Stimulated activated CD8-positive, alpha-beta memory T cell treated with anti-CD3 and anti-CD28 coated beads, Interleukin-7, amount 100 ng/mL, for 4 hours (primary cell): ENCODE measurements at places on chromosomes 3 and 15.

GRCh38 chr3:121493431-121493830 lies 52.4 kb downstream of the POLQ start:
- DNase-seq = no peak

- DNase-seq = no peak
Measured at GRCh38 chr3:155995525-155996370, 124.6 kb upstream of the KCNAB1 start.

- DNase-seq = no peak
Measured at GRCh38 chr3:12926660-12927059, 85.3 kb upstream of the RPL32 start.

- DNase-seq = peak; percentile 60
Measured at GRCh38 chr15:63610209-63610841, 13.1 kb downstream of the FBXL22 start.

DNA sequence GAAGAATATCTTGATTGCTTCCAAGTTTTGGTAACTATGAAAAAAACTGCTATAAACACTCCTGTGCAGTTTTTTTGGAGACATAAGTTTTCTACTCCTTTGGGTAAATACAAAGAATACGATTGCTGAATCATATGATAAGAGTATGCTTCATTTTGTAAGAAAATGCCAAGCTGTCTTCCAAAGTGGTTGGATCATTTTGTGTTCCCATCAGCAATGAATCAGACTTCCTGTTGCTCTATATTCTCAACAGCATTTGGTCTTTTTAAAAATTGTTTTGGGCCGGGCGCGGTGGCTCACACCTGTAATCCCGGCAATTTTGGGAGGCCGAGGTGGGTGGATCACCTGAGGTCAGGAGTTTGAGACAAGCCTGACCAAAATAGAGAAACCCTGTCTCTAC lies 14.5 kb downstream of the BTD start:
- no peak for DNase-seq

DNA sequence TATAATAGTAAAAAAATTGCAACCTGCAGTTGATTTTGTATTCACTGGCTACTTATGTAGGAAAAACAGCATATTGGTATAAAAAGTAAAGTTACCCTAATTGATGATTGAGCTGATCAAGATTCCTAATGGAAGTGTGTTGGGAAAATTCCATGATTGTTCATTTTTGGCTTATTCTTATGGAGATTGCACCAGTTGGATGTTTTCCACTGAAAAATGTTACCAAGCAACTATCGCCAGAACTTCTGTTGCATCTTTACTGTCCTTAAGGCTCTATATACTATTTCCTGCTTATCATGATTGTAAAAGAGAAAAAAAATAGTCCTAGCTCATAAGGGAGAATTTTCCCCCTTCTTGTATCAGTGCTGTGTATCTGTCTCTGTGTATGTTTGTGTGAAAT lies 48.6 kb downstream of the SLC25A26 start:
- no peak for DNase-seq

DNA sequence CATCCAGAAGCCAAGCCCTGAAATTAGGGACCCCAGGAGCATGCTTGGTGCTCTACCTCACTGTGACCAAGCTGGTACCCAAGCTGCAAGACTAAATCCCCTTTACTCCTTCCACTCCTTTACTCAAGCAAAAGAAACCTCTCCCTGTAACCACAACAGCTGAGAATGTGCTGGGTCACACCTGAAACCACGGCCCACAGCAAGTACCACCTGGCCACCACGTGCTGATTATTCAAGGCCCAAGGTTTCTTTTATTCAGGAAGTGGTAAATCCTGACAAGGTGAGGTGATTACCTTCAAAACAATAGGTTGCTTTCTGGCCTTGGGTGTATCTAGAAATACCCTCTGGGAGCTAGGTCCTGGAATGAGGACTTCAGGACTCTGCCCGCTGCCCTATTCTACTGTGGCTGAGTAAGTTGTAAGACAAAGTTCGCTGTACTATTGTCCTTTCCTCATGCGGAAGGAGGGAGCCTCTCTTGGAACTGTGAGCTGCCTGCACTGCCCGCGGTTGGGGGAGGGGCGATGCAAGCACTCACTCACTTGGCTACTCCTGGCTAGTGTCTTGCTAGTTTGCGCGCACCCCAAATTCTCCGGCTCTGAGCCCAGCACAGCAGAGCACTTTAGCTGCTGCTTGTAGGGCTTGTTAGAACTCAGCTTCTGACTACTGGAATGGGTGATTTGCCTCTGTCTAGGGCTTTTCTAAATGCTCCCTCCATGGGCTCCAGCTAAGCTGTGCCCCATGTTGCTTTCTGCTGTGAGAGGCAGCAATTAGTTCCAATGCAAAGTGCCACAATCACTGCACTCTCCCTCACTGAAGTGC lies 487.1 kb upstream of the CNTN3 start:
- DNase-seq = no peak

DNA sequence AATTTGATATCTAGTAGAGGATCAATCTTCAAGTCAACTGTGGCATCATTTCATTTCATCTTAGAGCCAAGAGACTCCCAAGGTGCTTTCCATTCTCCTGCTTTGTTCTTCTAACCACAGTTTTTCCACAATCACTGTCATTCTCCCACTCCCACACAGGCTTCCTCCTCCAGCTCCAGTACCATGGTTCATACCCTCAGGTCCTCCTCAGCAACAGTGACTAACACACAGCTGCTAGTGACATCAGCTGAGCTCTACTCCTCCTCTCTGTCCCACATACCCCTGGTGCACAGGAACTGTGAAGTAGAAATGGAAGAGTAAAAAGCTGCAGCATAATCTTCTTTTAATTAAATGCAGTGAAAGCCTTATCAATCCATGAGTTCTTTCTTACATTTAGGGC lies 200.2 kb upstream of the DPH6 start:
- DNase-seq = no peak

DNA sequence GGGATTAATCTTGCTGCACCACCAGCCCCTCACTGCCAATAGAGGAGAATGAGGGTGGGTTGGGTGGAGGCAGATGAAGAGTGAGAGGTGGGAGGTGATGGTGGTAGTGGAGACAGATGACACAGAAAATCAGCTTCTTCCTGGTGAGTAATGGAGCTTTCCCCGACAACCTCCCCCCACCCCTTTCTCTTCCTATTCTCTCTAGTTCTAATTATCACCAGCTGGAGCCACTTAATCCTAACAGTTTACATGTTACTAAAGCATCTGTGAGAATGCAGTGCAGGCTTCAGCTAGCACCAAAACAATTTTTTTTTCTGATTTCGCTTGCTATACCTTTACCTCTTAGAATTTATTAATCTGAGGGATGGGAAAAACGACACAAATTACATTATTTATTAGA lies 116.1 kb upstream of the DNAJC19 start:
- no peak for DNase-seq

DNA sequence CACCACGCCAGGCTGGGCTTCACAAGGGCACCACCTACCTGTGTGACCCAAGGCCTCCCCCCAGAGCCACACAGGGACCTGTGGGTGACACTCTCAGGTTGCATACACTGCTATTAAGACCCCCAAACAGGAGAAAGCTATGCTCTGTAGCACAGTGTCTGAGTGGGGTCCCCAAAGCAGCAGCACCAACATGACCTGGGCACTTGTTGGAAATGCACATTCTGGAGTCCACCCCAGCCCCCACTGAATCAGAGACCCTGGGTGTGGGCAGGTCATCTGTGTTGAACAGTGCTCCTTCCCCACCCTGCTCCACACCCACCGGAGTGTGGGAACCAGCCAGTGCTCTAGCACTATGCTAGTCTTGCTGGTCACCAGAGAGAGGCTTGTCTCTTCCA lies 76.1 kb downstream of the ADAMTS17 start:
- no peak for DNase-seq

DNA sequence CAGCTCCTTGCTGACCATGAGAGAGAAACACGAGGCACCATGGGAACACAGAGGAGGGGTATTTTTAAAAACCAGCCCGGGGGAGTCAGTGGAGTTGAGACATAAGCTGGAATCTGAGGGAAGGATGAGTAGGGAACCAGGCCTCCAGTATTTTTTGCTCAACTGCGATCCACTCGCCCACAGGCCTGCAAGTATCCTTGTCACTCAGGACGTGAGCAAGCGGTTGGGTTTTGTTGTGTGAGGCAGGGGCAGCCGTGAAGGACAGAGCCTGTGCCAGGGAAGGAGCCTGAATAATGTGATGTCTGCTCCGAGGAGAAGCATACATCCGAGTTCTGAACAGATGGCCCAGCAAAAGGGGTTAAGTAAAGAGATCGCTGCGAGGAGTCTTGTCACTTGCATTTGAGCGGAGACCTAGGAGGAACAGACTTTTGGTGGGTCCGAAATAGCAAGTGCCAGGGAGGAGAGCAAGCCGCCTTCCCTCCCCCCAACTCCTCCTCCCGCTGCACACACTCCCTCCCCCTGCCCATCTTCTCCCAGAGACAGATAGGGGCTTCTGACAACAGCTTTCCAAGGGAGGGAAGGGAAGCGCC lies 20.4 kb upstream of the NTRK3 start:
- DNase-seq = no peak

DNA sequence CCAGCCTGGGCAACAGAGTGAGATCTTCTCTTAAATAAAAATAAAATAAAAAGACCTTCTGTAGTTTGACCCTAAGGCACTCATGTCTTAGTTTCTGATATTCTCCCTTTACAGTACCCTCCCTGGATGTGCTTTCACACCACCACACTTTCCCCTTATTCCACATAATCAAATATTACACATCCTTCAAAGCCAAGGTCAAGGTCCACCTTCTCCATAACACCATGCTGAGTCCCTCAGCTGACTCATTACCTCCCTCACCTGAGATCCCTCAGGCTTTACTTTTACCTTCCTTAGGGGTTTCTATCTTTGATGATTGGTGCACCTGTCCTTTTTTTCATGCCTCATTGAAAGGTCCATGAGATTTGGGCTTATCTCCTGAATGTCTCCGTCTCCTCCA lies 25.5 kb upstream of the MNS1 start:
- no peak for DNase-seq

GRCh38 chr15:63987796-63988378 lies 58.4 kb downstream of the DAPK2 start:
- no peak for DNase-seq

DNA sequence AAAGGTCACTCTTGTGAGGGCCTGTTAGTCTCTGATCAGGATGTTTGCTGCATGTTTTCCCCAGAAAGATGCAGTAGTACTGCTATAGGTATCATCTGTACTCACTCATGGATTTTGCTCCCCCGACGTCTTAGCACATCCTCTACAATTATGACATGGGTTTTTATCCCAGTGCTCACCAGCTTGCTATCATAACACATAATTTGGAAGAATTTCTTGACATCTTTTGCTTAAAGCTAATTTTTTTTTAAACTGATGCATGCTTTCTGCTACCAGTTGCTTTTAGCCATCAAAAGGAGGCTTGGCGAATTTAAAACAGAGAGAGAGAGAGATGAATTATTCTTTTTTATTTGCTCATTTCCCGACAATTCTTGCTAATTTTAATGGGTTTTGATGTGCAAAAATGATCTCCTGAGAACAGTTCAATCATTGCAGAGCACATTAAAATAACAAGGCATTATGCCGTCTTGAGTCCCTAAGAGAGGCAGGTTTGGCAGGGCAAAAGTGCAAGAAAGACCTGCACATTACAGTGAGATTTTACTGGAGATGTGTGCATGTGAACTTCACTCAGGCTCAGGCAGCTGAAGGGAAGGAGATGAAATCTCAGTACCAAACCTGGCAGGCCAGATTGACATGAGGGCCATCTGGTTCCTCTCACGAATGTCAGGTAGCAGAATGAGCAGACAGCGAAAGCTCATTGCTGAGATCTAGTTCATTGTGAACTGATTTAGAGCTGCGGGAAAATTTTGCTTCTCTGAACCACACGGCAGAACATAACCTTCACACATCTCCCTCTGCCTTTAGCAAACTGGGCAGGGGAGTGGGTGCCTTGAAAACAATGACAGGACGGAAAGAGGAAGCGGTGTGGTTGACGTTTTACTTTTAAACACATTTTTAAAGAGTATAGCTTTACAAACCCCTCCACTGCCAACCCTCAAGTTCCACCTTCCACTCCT lies 25.9 kb upstream of the GOLGA8B start:
- no peak for DNase-seq

DNA sequence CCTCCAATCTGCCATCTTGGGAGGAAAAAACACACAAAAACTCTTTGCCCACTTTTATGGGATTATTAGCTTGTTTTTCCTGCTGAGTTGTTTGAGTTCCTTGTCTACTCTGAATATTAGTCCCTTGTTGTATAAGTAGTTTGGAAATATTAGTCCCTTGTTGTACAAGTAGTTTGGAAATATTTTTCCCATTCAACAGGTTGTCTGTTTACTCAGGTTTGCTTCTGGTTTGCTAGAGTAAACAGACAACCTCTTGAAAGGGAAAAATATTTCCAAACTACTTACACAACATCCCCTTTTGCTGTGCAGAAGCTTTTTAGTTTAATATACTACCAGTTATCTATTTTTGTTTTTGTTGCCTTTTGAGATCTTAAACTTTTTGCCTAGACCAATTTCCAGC lies 193.3 kb upstream of the MANF start:
- DNase-seq = no peak

- no peak for DNase-seq
Measured at GRCh38 chr3:193851941-193852674, 259.1 kb downstream of the OPA1 start.

DNA sequence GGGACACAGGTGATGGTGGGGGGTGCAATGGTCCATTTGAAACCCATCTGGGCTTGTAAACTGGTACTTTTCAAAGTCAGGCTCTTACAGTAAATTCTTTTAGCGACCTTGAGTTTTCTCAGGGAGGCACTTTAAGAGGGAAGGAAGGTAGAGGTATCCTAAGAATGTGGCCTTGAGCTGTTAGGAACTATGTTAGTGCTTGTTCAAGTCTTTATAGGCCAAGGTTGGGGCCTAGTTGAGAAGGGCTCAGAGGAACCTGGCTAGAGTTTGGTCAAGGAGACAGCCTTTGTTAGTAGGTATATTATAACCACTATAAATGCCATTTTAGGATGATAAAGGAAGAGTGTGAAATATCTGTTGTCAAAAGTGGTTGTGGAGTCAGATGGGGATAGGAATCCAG lies 9.2 kb upstream of the CCK start:
- no peak for DNase-seq

- DNase-seq = no peak
Measured at GRCh38 chr3:63462732-63463131, 184.6 kb downstream of the SYNPR start.

DNA sequence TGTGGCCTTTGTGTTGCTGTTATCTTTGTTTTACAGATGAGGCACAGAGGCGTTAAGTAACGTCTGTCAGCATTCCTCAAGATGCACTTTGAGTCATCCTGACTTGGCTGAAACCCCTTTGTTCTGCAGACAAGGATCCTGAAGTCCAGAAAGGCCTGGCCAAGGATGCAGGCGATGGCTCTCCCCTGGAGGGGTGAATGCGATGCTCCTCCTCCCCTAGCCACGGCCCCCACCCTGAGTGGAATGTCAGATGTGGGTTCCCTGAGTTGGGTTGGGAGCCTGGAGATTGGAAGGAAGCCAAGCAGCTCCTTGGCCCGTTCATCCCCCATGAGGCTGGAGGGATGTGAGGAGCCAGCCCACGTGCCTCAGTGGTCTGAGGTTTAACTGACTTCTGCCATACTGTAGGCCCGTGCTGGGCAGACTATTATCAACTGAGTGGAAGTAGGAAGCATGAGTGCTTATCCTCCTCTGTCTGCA lies 43.3 kb downstream of the POMGNT2 start:
- no peak for DNase-seq
